Activated CD4-positive, alpha-beta T cell treated with anti-CD3 and anti-CD28 coated beads, Interleukin-2, Interleukin-4, amounts not matched to agents 100 ng/mL and 50 ng/mL, durations not matched to agents 16 hours and 8 hours (primary cell): ENCODE measurements at places on chromosomes 7 and 10.
A peak's percentile ranks its signal among the peaks of the same experiment; 100 is the strongest.

- peak; percentile 31 for DNase-seq
These were observed 70.9 kb downstream of the SYPL1 start for GRCh38 chr7:106041140-106041717.

GRCh38 chr10:30027057-30028005, 32.1 kb downstream of the JCAD start:
- peak; percentile 95 for DNase-seq

GRCh38 chr10:45006276-45007030, 5.7 kb downstream of the ZNF22 start:
- no peak for DNase-seq

GRCh38 chr7:137245890-137246289, 97.6 kb downstream of the PTN start:
- DNase-seq, result no peak

GRCh38 chr10:92627845-92628480, 35.0 kb downstream of the KIF11 start:
- DNase-seq, result no peak

- DNase-seq, result no peak
These were observed 417.0 kb downstream of the CALN1 start for GRCh38 chr7:71995111-71995510.

GRCh38 chr7:44263326-44264082, 61.9 kb downstream of the CAMK2B start:
- DNase-seq, result no peak

GRCh38 chr10:77317221-77317620, 320.4 kb downstream of the KCNMA1 start:
- no peak for DNase-seq

GRCh38 chr10:34581801-34582532, 233.1 kb downstream of the PARD3 start:
- DNase-seq, result no peak

DNA sequence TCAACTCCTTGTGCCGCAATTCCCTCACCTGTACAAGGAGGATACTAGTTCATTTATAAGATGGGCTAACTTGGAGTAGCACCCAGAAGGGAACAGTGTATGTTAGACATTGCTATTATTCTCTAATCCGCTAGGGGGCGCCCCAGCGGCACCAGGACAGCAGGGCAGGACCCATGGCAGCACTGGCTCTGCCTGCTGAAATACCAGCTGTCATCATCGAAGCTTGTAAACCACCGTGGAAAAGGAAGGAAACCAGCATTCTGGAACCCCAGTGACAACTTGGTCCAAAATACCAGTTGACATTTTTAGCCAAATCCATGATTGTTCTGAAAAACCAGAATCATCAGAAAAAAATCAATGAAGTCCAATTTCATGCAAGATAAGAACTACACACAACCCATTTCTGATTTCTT, 134.4 kb downstream of the ITGA8 start:
- peak; percentile 60 for DNase-seq
